ENCODE measurements at places on chromosomes 7 and 10.

DNA sequence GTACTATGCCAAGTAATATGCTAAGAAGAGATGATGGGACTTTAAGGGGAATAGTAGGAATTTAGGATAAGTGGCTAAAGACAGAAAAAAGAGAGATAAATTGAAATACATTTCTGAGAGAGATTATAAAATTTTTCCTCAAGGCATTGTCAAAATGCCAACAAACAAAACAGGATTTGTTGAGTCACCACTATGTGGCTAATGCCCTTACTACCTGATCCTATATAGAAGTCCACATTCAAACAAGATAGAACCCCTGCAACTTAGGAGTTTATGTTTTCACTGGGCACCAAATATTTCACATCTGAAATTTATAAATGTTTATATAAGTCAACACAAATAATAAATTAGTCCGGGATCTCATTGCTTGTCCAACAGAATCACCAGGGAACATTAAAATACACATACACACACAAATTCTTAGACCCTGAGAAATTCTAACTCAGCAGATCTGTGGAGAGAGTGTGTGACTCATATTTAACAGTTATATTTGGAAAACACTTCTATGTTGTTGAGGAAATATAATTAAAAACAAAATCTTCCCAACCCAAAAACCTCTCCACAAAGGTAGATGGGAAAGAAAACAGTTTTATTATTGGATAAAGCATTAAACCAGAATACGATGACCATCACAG is 154.3 kb downstream of the PPP1R3A start:
- no peak for DNase-seq

DNA sequence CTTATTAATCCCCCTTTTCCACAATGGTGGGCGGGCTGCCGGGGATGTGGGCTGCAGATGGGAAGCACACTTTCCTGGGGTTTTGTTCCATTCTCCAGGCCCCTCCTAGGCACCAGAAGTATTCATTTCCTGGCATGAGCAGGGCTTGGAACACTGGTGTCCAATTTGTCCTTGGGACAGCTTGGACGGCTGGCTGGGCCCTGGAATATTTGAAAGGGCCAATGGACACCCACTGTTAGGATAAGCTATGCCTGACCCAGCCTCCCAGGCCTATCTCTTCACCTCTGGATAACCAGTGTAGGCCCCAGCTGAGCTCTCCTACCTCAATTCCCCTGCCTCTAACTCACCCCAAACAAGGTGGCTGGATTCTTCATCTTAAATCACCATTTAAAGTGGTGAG is 354.9 kb downstream of the PTEN start:
- no peak for DNase-seq

GRCh38 chr10:63093227-63093626 is 39.9 kb upstream of the NRBF2 start:
- DNase-seq = no peak

GRCh38 chr7:134874407-134874806 is 95.0 kb downstream of the CALD1 start:
- no peak for DNase-seq

DNA sequence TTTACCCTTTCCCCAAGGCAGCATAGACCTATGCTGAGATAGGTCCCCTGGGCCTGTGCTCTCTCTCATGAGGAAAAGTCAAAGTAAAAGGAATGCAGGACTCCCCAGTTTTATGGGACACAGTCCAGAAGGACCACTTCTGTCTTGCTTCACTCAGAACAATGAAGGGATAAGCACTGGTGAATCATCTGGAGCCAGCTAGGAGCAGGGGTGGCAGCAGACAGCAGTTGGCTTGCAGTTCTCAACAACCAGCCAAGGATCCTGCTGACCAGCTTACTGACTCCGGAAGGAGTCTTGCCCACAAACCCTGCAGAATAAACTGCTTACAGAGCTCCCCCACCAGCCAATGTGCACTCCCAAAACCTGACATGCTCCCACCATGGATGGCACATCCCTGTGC is 152.1 kb upstream of the GHITM start:
- DNase-seq = no peak

GRCh38 chr7:99390941-99391602 is 16.5 kb downstream of the ARPC1B start:
- no peak for DNase-seq

GRCh38 chr10:124963866-124964720 is 22.2 kb downstream of the ZRANB1 start:
- no peak for DNase-seq

DNA sequence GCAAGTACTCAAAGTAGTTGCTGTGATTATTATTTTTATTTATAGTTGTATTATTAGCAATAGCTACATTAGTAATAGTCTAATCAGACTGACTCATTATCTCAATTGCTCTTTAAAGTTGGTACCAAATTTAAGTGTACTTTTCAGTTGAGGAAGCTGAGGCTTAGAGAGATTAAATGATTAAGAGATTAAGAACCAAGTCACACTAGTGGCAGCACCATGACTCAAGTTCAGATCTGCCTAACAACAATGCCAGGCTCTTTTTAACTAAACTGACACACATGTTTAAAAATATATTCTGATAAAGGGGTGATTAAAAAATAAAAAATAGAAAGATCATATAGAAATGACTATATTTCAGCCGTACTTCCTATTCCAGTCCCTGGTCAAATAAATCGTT is 42.0 kb downstream of the FZD1 start:
- DNase-seq = no peak

- DNase-seq = peak; percentile 86
Measured at GRCh38 chr10:95374597-95375209, 83.9 kb upstream of the PDLIM1 start.

- DNase-seq = no peak
Measured at GRCh38 chr7:21086688-21087087, 300.0 kb upstream of the SP8 start.

DNA sequence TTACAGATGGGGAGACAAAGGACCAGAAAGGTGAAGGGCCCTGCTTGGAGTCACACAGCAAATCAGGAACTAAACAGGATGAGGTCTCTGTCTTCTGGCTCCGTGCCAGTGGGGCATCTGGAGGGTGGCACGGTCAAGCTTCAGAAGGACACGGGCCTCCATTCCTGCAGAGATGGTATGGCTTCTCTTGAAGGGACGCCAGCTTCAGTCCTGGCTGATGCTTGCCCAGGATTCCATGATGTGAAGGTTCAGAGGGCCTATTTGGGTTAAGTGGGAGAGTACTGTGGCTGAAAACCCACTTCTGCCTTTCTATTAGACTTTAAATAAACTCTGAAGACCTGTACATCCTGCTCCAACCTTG is 6.1 kb downstream of the RAMP3 start:
- peak; percentile 21 for DNase-seq

GRCh38 chr10:122388287-122388997 is 13.9 kb downstream of the PLEKHA1 start:
- DNase-seq = no peak

- DNase-seq = no peak
Measured at GRCh38 chr10:110893559-110894179, 21.9 kb downstream of the PDCD4 start.

DNA sequence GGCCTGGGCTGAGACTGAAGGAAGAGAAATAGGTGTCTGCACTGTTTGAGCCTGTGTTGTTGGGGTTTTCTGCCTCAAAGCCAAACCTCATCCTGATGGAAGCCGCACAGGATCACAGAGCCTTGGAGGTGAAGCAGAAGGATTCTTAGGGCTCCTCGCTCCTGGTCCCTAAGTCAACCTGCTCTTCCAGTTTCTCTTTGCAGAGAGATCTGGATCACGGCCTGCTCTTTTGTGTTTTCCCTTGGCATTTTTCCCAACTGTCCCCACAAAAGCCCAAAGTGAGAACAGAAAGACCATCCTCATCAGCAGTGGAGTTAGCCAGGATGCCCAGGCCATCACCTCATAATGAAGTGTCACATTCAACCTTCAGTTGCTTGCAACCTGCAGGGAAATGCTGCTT is 20.3 kb upstream of the PPIA start:
- no peak for DNase-seq

- DNase-seq = no peak
Measured at GRCh38 chr7:71982851-71983250, 429.3 kb downstream of the CALN1 start.

GRCh38 chr10:7794251-7795026 is 6.5 kb downstream of the ATP5F1C start:
- DNase-seq = no peak

DNA sequence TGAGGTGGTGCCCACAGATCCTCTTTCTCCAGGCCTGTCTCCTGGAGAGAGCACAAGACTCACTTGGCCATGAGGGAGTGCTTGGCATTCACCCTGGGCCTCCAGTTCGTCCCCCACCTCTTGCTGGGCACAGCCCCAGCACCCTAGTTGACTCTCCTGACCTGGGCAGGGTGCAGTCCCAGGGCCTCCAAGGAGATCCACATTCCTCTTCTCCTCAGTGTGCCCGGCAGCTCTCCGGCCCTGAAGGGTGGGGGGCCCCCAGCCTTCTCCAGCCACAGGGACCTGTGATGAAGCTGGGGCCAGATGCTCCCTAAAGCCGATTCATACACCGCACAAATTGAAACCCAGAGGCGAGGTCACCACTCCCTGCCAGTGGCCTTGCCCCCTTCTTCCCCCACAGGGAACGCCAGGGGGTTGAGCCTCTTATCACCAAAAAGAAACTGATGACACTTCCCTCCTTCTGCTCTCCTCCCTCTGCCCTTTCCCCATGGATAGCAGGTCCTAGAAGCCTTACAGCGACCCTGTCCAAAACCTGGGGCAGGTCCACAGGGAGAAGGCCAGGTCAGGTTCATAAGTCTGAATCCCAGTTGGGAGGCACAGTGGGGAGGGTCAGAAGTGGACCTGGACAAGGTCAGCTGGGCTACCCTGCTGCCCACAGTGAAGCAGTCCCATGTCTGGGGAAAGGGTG is 3.1 kb downstream of the EN2 start:
- DNase-seq = no peak

- no peak for DNase-seq
Measured at GRCh38 chr10:49220031-49220430, 31.8 kb upstream of the TMEM273 start.

GRCh38 chr10:109929501-109930219 is 6.3 kb upstream of the XPNPEP1 start:
- DNase-seq = no peak

GRCh38 chr7:69078997-69079769 is 519.1 kb upstream of the AUTS2 start:
- DNase-seq = no peak

GRCh38 chr7:15580604-15581351 is 19.0 kb upstream of the AGMO start:
- no peak for DNase-seq

- no peak for DNase-seq
Measured at GRCh38 chr10:63173468-63174232, 40.5 kb downstream of the NRBF2 start.

- no peak for DNase-seq
Measured at GRCh38 chr10:110858297-110858934, 13.3 kb upstream of the PDCD4 start.

- no peak for DNase-seq
Measured at GRCh38 chr10:89789188-89789877, 87.9 kb downstream of the KIF20B start.

DNA sequence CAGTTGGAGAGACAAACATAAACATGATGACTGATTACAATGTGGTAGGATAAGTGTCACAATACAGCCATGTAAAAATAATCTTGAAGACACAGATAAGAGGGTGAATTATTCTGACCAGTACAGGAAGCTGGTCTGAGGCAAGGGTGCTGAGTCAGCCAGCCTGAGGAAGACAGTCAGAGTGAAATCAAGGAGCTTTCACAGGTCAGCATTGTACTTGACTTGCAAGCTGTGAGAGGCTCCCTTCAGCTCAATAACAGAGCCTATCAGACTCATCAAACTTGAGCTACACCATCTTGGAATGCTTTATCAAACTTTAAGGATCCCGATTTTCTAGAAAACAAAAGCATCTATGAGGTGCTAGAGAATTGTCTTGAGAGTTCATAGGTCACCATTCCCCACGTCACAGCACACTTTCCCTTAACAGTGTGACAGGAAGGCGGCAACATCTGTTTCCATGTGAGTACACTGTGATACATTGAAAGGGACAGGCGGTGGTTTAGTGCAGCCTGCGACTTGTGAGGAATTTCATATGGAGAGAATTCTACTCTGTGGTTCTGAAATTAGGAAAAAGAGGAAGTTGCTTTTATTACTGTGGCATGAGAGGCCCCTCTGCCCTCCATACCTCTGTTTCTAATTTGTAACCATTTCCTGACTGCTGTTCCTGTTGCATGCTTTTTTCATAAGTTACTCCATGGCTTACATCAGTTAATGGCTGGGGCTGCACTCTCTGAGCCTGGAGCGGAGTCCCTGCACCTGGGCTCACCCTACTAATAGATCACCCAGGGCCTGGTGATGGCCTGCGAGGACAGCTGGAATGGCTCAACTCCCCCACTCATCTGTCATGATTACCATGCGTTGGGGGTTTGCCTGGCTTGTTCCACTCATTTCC is 417.1 kb downstream of the SUGCT start:
- no peak for DNase-seq

- DNase-seq = no peak
Measured at GRCh38 chr10:100660365-100660764, 85.0 kb upstream of the PAX2 start.

DNA sequence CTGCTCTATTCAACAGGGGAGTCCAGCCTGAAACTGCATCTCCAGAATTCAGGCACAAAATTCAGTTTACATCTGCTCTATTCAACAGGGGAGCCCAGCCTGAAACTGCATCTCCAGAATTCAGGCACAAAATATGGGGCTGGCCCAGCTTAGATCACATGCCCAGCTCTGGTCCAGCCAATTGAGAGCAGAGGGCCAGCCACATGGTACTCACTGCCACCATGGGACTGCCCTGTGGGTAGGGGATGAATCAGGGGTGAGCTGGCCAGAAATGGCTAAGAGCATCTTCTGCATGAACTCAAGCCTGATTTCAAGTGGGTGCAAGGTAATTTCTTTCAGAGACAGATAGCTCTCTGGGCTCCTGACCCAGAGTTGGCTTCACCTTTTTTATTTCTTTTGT is 156.6 kb upstream of the LYZL2 start:
- no peak for DNase-seq

GRCh38 chr10:96374004-96374403 is 15.2 kb upstream of the OPALIN start:
- no peak for DNase-seq

- no peak for DNase-seq
Measured at GRCh38 chr7:156841497-156841896, 51.5 kb downstream of the LMBR1 start.

Measured in coronary artery (tissue), 2 donors.